ENCODE measurements at places on chromosomes 13 and 19.

- no peak for DNase-seq
Measured at GRCh38 chr19:2770055-2771013, 12.7 kb downstream of the SGTA start.

DNA sequence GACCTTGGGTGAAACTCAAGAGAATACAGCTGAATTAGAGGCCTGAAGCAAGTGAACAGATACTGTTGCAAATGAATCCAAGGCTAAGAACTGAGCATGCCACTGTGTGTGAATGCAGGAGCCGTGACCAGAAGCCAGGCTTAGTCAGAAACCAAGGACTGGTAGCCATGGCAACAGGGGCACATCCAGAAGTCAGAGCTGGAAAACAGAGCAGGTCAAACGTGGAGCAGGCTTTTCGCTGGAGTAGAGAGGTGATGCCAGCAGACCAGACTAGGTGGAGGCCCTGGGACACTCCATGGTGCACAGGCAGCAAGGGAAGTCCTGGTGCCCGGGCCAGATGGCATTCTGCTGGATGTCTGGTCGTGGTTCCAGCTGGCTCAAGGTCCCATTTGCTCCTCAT, 564.1 kb downstream of the PCDH9 start:
- no peak for DNase-seq

DNA sequence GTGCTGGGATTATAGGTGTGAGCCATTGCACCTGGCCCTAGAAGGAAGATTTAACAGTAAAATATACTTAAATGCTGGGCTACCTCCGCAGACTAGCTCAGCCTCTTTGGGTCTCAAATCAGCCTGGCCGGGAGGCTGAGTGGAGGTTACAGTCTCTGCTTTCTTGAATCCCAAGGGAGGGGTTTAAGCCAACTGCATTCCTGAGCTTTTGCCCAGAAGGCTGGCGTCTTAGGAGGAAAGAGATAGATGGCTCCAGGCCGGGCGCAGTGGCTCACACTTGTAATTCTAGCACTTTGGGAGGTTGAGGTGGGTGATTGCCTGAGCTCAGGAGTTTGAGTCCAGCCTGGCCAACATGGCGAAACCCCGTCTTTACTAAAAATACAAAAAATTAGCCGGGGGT, 623 bp upstream of the C5AR1 start:
- no peak for DNase-seq

GRCh38 chr19:3404324-3405260, 38.2 kb downstream of the NFIC start:
- no peak for DNase-seq

DNA sequence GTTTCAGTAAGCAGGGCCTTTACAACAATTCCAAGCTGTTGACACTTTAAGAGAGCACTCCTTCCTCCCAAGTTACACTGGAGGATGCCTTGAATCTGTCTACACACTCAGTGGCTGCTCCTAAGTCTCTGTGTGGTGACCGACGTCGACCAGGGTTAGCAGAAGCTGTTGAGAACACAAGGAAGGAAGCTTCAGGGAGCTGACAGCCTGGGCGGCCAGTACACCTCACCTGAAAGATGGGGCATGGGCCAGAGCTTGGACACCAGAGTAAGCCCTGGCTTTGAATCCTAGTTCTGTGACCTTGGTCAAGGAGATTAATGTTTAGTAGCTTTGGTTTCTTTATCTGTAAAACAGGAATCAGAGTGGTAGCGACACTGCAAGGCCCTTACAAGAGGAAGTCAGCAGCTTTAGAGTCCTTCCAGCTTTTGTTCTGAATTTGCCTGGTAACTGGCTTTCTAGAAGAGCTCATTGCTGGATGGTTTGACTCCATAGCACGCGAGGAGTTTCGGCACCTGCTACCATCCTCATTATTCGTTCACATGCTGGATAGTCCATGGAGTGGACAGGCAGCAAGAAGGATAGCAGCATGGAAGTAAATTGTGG, 214.2 kb downstream of the FGF9 start:
- no peak for DNase-seq

- DNase-seq, result no peak
Measured at GRCh38 chr19:296476-297225, 5.4 kb upstream of the PLPP2 start.

DNA sequence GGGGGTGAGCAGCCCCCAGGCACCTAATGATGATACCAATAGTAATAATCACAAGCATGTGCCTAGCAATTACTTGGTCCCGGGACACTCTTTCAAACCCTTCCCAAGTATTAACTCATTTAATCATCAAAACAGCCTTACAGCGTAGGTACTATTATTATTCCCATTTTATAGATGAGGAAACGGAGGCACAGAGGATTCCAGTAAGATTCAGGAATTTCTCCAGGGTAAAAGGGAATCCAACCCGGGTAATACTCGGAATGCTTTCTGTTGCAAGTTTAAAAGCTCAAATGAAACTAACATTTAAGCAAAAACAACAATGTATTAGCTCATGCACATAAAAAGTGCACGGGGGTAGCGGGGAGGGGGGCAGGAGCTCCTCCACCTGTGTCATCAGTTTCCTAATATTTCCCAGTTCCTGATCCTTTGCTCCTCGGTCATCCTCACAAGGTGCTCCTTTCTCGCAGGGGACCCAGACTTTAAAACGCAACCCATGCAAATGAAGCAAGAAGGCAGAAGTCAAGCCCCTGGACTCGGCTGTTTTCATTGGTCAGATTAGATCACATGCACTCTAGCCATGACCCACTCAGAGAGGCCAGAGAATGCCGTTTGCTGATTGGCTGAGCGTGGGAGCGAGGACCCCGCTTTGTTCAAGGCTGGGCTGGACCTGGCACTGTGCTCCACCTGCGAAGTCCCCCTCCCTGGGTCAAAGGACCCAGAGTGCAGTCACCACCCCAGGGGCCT, 38.3 kb upstream of the C19orf12 start:
- DNase-seq, result no peak

GRCh38 chr13:32253911-32254399, 61.2 kb downstream of the ZAR1L start:
- no peak for DNase-seq

DNA sequence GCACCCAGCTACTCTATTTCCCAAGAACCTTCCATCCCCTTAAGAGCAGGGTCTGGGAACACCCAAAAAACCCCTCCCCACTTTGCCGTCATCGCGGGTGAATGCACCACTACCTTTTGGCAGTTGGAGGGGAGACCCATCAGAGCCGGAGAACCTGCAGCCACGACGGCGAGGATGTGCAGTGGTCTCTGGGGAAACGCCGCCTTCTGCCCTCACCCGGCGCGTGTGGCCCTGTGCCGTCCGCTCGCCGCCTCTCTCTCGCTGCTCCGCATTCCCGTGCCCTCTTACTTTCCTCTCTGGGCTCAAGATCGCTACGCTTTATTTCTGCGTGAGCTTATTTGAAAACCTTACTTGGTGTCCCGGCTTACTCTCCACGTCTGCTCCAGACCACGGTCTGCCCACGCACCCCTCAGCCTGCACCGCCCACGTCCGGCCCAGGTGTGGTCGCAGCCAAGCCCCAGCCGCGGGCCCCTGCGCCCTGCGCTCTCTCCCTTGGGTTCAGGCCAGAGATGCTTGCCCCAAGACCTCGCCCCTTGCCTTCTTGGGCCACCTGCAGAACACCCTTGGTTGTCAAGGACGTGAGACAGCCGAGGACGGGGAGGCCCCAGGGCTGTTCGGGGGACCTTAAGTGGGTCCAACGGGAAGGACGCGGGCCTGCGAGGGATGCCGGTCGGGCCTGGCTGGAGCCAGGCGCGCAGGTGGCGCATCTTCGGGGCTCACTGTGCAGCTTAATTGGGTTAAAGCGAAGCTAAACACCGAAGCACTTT, 2.0 kb upstream of the MAB21L1 start:
- no peak for DNase-seq

- DNase-seq, result peak; percentile 41
Measured at GRCh38 chr19:43594710-43595604, 977 bp downstream of the IRGQ start.

DNA sequence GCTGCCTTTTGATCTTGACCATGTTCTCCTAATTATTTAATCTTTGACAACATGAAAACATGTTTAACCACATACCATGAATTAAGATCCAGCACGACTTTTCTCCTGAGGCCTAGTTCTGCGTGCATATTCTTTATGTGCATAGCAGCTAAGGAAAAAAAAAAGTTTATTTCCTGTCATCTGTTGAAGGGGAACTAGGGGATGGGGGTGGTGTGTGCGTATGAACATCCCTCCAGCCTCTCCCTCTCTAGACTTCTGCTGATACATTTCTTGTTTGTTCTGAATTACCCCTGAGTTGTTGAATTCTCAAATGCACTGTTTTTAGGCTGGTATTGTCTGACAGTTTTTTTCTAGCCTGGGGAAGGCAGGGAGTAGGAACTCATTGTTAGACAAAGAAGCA, 543.3 kb downstream of the FGF9 start:
- no peak for DNase-seq

- no peak for DNase-seq
Measured at GRCh38 chr19:5988517-5989387, 10.8 kb upstream of the RANBP3 start.

DNA sequence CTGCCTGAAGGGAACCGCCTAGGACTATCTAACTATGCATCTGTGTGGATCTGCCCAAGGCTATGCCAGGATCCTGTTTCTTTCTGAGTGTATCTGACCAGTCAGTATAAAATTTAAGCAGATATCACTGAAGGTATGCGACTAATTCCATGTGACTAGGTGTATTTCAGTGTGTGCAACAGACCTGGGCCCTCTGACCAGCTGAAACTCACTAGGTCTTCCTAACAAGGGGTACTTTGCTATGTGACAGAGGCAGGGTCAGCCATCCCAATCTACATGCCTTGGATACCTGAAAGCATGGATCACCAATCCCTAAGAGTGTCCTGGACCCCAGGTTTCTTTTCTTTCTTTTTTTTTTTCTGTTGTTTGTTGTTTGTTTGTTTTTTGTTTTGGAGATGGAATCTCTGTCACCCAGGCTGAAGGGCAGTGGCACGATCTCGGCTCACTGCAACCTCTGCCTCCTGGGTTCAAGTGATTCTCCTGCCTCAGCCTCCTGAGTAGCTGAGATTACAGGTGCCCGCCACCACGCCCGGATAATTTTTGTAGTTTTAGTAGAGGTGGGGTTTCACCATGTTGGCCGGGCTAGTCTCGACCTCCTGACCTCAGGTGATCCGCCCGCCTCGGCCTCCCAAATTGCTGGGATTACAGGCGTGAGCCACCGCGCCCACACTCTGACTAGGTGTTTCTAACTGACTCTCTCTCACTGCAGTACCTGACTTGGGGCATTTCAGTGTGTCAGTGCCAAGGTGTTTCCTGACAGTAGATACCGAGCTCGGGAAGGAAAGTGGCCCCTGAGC, 43.5 kb downstream of the FCGBP start:
- no peak for DNase-seq

DNA sequence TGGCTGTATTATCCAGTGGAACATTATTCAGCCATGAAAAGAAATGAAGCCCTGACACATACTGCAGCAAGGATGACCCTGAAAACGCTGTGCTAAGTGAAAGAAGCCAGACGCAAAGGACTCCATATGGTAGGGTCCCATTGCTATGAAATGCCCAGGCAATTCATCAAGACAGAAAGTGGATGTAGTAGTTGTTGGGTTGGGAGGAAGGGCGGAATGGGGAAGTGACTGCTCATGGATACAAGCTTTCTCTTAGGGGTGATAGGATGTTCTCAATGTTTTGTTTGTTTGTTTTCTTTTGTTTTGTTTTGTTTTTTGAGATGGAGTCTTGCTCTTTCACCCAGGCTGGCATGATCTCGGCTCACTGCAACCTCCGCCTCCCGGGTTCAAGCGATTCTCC, 11.1 kb upstream of the CEACAM16 start:
- no peak for DNase-seq

DNA sequence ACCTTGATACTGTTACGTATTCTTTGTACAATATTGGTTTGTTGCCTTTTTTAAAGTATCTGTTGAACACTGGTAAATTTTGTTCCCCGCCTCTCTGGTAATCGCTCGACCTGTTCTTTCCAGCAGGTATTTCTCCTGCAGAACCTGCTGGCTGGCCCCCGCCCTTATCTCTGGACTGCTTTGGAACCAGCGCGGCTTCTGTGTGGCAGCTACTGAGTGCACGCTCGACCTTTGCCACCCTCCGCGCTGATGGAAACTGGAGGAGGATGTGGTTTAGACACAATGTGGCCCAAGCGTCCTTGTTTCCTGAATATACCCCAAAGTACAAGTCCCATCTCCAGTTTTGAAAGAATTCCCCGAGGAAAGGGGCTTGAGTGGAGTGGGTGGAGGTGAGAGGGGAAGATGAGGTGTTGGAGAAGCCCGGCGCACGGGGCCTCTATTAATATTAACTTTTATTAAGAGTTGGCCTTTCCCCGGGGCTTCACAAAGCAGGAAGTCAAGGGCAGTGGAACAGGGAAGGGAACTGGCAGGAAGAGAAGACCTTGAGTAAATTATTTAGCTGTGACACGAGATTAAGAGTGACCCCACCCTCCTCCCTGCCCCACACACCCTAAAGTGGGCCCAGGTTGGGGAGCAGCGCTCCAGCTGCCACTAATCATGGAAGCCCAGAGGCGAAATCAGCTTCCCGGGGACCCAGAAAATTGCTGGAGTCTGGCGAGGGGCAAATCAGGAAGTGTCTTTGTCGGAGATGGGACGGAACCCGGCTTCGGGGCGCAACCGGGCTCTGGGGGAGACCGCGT, 16.0 kb downstream of the CDX2 start:
- no peak for DNase-seq

DNA sequence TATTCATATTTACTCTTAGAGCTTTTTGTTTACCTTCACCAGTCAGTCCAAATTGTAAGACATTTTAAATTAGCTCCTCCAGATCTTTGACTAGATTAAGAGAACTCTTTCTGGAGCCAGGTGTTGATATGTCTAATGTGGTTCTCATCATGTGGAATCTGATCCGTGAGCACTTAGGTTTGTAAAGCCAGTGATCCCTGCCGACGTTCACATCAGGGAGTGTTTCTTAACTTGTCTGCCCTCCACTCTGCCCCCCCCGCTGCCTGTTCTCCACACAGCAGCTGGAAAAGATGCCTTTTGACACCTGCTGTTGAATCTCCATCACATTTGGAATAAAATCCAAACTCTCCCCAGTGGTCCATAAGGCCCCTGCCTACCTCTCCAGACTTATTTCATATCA, 17.7 kb downstream of the METTL21C start:
- no peak for DNase-seq

GRCh38 chr13:109272595-109273325, 513.6 kb downstream of the IRS2 start:
- DNase-seq, result no peak

DNA sequence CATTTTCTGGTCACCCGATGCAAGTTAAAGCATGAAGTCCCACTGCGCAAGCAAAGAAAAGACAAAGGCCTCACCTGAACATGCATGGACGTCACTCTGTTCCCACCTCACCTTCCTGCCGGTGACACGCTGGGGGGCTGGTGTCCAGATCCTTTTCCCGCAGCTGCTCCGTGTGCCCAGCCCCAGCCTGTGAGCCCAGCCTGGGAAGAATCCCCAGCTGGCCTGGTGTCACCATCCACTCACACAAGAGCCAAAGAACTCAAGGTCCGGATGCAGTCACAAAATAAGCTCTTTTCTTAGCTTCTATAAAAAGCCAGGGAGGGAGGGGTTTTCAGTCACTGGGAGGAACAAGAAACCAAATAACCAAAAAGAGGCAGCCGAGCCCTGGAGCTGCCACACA, 249.9 kb downstream of the COL4A1 start:
- no peak for DNase-seq

GRCh38 chr13:62631619-62632018, 1216.0 kb upstream of the PCDH20 start:
- DNase-seq, result no peak

Measured in HTR-8/SVneo (cell line).